ENCODE measurements at places on chromosomes 5 and 9. TPM values are rescaled to one million over a fixed set of nuclear protein-coding genes. Genes with fewer than 3 reads are reported as not detected.
A peak's percentile ranks its signal among the peaks of the same experiment; 100 is the strongest.

FBXL7 gene
- total RNA-seq, result 7.9 TPM

INSL4 gene
- total RNA-seq, result 4.8 TPM

TAL2 gene
- not detected for total RNA-seq

- no peak for DNase-seq
Observed at GRCh38 chr9:127116088-127116726, 6.2 kb downstream of the ANGPTL2 start.

- DNase-seq, result peak; percentile 89
Observed at GRCh38 chr5:138753794-138754698, 821 bp downstream of the CTNNA1 start.

SPINK6 gene
- total RNA-seq, result 5.5 TPM

DNA sequence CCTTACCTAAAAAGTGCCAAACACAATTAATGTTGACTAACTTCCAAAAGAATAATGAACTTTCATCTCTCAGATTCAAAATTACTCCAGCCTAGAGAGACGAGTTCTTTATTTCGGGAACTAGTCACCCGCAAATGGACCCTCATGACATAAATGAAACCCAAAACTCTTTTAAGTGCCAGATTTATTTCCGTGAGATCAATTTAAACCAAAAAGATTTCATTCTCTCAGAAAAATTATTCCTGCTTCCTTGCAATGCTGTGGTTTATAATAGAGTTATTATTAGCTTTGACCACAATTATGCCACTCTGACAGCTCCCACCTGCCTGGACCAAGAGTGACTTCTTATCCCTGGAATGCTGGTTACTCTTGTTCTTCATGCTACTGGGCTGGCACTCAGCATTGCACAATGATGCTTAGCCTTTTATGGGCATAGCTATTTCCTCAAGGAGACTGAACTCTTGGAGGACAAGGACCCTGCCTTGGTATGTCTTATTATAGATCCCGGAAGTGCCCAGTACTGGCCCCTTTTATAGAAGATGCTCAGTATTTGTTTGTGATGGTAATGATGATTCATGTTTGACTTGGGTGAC lies 183.5 kb downstream of the SNX18 start:
- peak; percentile 71 for DNase-seq

PLAC8L1 gene
- not detected for total RNA-seq

DNA sequence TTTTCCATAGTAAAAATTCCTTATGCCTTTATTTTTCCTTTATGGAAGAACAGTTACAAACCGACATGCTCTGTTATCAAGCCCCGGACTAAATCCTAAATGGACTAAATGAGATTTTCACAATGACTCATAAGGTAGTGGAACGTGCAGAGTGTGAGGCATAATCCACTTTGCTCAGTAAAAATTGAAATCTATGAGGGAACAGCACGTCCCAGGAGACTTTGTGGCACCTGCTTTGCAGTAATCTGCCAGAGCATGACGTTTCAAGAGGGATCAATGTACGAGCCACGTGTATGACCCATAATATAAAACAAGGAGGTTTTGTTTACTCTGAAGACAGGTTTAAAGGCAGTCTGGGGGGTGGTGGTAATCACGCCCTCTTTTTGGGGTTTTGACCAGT lies 83.8 kb upstream of the GNA14 start:
- DNase-seq, result peak; percentile 85

DNA sequence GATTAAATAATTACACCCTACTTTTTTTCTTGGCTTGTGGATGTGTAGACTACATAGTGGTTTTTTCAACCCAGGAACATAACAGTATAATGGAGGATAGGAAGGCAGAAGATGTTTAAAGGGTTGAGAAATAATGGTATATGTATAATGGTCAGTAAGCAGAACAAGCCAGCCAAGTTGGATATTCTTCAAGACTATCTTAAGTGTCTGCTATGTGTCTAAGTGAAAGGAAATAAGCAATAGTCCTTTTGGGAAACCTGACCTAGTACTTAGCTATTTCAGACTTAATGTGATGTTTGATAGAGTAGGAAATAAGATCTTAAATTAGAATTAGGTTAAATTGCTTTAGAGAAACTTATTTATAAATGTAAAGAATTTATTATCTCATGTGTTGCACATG lies 85.7 kb downstream of the PTPDC1 start:
- peak; percentile 23 for DNase-seq
